ENCODE measurements at places on chromosomes 3 and 15.

- DNase-seq: no peak
Observed at GRCh38 chr3:106341087-106341486, 472.3 kb upstream of the CBLB start.

DNA sequence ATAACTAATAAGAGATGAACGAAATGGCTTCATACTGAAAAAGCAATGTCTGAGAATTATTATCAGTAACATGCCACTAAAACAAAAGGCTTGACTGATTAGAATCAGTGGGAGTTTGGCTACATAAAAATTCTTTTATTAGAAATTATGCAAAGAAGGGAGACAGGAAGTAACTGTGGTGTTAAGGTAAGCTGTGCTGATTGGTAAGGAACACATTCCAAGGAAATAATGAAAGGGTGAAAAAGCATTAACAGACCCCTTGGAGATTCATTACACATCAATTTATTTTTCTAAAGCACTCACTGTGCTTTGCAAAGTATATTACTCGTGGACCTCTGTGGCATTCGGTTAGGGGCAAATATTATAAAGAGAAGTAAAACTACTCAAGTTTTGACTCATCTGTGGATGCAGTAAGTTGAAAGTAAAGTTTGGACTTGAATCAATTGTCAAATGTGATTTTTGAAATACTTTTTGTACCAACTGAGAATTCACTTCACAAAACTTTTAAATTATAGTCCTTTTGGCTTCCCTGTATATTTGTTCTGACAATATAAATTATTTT, 176.1 kb upstream of the ZPLD1 start:
- no peak for DNase-seq

DNA sequence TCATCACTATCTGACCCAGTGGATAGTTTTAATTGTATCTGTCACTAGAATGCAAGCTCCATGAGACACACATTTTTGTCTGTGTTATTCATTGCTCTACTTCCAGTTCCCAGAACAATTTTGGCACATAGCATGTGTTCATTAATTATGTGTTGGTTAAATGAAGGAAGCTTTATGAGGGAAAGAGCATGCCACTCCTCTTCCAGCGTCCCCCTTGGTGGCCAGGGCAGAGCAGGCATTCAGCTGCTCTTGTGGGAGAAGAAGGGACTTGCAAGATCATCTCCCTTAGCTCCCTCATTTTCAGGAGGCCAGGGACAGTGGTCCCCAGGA, 489 bp upstream of the GALNT15 start:
- no peak for DNase-seq

GRCh38 chr15:81611679-81612078, 237.7 kb upstream of the TMC3 start:
- DNase-seq: no peak

- DNase-seq: no peak
Observed at GRCh38 chr3:197181741-197182140, 116.7 kb downstream of the DLG1 start.

GRCh38 chr15:42286445-42287029, 13.3 kb upstream of the TMEM87A start:
- DNase-seq: peak; percentile 40

GRCh38 chr3:179000659-179001058, 71.0 kb downstream of the ZMAT3 start:
- no peak for DNase-seq

DNA sequence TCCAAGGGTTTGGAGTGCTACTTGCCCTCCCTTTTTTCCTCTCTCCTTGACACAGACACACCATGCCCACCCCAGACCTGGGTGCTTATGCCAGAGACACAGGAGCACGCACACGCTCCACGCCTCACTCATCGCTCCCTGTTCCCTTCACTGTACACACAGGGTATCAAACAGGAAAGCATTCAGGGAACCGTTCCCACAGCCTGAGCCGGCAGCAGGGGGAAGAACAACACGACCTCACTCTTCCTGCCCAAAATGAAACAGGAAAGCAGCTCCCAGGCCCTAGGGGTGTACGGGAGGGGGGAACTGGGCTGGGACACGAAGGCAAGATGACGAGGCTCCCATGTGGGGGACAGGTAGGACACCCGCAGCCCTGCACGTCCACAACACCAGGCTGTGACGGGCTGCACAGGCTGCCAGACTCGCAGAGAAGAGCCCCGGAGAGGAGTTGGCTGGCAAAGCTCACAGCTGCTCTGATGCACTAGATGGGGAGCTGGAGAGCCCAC, 11.2 kb downstream of the DLL4 start:
- DNase-seq: no peak

DNA sequence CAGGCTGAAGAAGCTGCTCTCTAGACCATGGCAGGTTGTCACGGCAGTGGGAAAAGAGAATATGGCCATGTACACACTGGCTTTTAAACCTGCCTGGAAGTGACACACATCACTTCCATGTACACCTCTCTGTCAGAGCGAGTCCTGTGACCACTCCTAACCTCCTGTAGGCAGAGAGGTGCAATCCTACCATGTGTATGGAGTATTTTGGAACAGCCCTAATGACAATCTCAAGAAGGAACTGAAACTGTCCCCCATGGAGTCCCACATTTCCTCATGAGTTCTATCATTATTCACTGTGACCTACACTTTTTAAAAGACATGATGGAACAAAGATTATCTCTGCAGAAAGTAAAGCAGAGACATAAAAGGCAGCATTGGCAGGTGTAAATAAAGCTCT, 153.4 kb upstream of the PFN2 start:
- no peak for DNase-seq

GRCh38 chr15:94056314-94056713, 175.0 kb upstream of the MCTP2 start:
- no peak for DNase-seq

DNA sequence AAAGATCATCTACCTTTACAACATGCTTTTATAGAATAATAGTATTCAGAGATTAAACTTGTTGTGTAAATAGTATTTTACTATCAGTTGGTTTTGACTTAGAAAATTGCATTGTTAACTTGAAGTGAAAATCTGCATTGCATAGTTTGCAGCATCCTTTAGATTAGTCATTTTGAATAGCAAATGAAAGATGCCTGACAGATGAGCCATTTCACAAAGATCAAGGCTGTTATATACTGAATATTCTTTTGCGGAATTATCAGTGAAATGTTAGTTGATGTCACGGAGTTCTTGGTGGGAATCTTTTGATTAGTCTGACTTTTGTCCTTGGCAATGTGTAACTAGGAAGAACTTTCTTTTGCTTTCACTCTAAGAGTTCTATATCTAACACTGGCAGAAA, 24.5 kb downstream of the RSRC1 start:
- DNase-seq: no peak

- DNase-seq: no peak
Observed at GRCh38 chr3:128445357-128445756, 21.3 kb downstream of the DNAJB8 start.

DNA sequence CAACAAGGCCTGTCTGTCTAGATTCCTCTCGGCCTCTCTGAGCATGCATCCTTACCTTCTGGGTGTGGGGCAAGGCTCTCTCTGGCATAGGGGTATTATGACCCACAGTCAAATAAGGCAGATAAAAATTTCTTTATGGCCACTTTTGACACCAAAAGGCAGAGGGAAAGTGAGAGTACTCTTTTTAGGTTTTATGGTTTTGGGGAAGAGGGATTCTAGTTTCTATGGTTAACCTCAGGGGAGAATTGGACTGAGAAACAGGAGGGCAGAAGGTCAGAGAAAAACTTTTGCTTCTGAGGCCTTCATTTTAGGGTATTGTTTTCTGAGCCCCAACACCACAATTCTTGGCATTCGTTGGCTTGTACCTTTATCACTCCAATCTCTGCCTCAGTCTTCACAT, 70.0 kb upstream of the CCDC54 start:
- DNase-seq: no peak

- no peak for DNase-seq
Observed at GRCh38 chr3:1091286-1091685, 1.5 kb upstream of the CNTN6 start.

DNA sequence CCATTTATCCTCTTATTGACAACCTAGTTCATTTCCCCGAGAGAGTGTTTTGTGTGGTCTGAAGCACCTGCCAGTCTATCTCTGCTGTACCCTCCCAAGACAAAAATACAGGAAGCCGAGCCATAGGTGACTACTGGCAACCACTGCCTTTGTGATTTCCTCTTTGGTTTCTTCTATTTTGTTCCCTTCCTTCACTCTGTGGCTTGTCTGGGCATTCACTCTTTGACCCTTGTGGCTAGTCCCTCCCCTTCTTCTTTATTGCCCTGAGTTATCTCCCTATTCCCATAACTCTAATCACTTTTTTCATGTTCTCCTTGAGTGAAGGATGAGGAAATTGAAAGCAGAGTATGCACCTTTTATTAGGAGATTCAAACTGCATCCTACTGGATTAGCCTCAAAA, at the start of gene ADGRG7:
ADGRG7 (plus strand) TSS at position 297 of the 400 bp plus-strand sequence. CDS start 256 bp downstream, outside the sequence.
- DNase-seq: no peak

DNA sequence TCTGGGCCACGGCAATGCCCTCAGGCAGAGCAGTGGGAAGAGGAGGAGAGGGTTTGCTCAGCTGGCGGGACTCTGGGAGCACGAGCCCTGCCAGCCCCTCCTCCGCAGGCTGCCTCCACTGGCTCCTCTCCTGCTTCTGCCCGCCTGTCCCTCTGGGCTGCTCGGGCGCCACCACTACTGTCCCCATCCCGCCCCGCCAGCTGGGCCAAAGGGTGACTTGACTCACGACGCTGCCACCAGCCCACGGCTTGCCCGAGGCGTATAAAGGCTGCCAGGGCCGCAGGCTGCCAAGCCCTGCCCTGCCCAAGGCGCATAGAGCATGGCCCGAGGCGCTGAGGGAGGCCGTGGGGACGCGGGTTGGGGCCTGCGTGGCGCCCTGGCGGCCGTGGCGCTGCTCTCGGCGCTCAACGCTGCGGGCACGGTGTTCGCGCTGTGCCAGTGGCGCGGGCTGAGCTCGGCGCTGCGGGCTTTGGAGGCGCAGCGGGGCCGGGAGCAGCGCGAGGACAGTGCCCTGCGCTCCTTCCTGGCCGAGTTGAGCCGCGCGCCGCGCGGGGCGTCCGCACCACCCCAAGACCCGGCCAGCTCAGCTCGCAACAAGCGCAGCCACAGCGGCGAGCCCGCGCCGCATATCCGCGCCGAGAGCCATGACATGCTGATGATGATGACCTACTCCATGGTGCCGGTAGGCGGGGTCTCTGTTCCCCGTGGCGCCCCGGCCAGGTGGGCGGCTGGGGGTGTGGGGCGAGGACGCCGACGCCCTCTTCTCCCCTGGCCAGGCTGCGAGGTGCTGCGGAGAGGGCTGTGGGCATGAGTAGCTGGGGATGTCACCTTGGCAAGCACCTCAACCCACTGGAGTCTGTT, at the start of gene GLDN:
GLDN (plus strand) TSS at position 290 of the 861 bp plus-strand sequence; CDS start at position 320, 30 bp downstream.
- DNase-seq: no peak

- DNase-seq: no peak
Observed at GRCh38 chr3:192795021-192795420, 67.7 kb upstream of the FGF12 start.

DNA sequence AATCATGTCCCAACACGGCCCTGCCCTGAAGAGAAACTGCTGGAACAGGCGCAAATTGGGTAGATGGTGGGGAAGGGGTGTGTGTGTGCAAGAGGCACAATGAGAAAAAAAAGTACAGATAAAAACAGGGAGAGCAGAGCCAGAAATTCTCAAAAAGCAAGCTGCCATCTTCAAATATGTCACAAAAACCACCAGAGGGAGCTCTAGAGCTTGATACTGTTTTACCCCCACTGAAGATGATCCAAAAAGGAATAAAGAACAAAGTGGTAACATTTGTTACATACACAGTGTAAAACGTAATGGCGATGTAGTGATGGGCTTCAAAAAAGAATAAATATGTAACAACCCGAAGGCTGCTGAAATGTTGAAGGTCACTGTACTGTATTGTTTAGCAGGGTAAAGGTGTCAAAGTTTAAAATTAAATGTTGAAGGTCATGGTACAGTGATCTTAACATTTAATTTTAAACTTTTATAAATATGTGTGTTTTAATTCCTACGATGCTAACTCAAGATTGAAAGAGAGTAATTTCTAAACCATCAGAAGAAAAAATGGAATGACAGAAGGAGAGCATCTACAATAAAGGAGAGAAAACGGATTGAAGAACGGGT, 6.0 kb downstream of the SNRPA1 start:
- DNase-seq: no peak

- DNase-seq: peak; percentile 65
Observed at GRCh38 chr3:187264021-187264420, 27.5 kb downstream of the MASP1 start.

GRCh38 chr3:197495499-197495898, 60.3 kb downstream of the BDH1 start:
- no peak for DNase-seq

DNA sequence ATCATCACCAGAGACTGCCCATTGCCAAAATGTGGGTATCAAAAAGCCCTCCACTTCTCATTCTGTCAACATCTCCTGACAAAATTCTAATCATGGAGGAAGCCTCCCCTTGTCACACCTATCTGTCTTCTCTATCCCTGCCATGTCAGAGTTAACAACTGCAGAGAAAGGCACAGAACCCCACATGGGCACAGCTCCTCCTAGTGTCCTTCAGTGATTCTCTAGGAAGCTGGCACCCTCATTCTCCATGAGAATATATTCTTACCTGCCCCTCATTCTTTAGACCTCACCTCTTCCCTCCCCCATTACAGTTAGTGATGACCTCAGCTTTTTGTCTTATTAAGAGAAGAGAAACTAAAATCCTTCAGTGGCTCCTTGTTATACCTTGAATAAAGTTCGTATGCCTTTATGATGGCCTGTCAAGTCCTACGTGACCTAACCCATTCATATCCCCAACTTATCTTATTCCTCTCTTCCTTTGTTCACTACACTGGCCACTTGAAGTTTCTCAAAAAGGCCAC, 44.6 kb downstream of the NME9 start:
- no peak for DNase-seq

- no peak for DNase-seq
Observed at GRCh38 chr3:195007766-195008165, 263.2 kb downstream of the XXYLT1 start.

DNA sequence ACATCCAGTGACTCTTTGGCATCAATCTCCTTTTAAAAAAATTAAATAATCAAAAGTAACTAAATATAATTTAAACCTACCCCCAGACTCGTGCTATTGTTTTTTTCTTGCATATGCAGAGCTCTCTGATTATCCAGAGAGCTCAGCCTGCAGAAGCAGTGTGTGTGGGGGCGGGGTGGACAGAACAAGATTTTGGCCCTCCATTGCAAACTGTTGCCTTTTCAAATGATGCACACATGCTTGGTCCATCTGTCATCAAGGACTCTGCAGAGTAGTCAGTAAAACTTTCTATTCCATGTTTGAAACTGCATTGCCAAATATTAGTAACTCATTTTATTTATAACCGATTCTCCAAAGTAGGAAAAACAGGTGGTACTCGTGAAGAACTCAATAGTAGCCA, 28.6 kb upstream of the STXBP5L start:
- no peak for DNase-seq

- DNase-seq: no peak
Observed at GRCh38 chr15:33671456-33671855, 296.8 kb upstream of the CHRM5 start.

- no peak for DNase-seq
Observed at GRCh38 chr15:37940876-37941275, 6.4 kb downstream of the TMCO5A start.

Measured in AG09319 (cell line).